ENCODE measurements at places on chromosomes 16 and 17.

DNA sequence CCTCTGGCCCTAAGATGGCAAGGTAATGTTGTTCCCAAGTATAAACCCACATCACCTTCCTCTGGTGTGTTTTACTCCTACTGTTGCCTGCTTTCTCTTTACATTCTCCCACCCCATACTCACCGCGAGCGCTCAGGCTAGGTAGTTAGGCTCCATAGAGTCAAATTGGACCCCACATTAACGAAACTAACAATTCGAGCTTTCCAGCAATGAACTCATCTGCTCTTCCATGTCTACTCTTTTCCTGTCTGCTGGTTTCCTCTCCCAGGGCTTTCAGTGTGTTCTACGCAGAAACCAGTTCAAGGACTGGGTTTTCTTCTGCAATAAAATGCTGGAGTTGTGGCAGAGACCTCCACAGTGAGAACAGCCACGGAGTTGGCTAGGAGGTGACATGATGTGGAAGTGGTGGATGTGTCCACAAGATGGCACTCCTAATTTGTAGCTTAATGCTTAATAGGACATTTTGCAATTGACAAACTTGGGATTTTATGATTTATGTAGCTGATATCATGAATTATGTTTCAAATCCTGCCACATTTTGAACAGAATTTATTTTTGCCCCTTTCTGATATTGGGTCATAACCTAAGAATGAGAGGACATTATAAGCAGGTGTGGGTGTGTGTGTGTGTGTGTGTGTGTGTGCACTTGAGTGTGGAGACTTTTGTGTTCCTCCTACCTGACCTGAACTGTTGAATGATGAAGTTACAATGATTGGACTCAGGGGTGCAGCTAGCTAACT lies 2.2 kb upstream of the UQCRC2 start:
- DNase-seq: no peak

DNA sequence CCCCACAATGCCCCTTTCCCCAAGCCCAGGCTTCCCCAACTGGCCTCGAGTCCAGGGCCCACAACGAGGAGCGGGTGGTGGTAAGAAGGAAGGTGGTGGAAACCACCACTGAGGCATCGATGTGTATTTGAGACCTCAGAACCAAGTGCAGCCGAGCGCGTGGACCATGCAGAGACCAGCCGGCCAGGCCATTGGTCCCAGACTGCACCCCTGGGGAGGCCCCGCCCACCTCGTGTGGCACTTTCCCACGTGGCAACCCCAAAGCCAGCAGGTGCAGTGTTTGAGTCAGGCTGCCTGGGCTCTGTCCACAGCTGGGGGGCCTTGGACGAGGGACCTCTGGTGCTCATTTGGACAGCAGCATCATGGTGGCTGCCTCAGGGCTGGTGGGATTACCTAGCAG lies 28.1 kb upstream of the BAHCC1 start:
- no peak for DNase-seq

- no peak for DNase-seq
Measured at GRCh38 chr17:42618442-42619150, 9.1 kb downstream of the TUBG1 start.

DNA sequence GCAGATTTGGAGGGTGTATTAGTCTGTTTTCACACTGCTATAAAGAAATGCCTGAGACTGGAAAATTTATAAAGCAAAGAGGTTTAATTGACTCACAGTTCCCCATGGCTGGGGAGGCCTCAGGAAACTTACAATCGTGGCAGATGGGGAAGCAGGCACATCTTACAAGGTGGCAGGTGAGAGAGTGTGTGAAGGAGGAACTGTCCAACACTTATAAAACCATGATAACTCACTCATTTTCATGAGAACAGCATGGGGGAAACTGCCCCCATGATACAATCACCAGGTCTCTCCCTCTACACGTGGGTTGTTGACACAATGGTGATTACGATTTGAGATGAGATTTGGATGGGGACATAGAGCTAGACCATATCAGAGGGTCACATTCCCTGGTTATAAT lies 195.6 kb downstream of the RGS9 start:
- DNase-seq: no peak

GRCh38 chr17:58666858-58667267 lies 25.0 kb downstream of the TEX14 start:
- DNase-seq: no peak

GRCh38 chr17:8186446-8186786 lies 3.6 kb downstream of the BORCS6 start:
- DNase-seq: no peak

DNA sequence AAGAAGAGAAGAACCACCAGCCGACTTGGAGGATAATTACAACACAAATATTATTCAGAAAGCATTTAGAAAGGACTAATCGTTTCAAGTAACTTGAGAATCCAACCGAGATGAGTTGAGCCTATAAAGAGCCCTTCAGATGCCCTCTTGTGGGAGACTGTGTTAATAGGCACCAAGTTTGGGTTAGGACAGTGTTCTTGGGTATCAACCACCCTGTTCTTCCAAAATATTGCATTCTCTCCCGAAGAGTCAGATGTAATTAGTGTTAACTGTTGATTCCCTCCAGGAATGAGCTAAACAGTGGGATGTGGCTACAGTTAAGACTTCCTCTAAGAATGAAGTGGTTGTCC lies 87.8 kb upstream of the NOL11 start:
- no peak for DNase-seq
